ENCODE measurements at places on chromosomes 5 and 9.

DNA sequence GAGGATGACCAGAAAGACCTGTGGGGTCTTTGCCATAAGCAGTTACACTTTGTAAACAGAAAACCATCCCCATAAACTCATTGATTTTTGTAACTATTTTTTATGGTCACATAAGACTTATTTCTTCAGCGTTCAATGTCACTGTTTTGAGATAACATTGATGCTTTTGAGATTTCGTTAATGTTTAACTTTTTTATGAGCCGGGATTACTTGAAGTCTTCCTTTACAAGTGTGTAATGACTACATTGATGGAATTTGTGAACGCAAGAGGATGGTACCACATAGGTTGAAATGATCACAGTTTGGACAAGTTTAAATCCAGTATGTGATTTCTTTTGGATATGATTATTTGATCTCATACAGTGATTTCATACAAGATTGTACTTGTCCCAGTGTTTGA, 1.8 kb downstream of the SLC12A2 start:
- no peak for DNase-seq

GRCh38 chr5:72510610-72511181, 3.5 kb upstream of the ZNF366 start:
- no peak for DNase-seq

DNA sequence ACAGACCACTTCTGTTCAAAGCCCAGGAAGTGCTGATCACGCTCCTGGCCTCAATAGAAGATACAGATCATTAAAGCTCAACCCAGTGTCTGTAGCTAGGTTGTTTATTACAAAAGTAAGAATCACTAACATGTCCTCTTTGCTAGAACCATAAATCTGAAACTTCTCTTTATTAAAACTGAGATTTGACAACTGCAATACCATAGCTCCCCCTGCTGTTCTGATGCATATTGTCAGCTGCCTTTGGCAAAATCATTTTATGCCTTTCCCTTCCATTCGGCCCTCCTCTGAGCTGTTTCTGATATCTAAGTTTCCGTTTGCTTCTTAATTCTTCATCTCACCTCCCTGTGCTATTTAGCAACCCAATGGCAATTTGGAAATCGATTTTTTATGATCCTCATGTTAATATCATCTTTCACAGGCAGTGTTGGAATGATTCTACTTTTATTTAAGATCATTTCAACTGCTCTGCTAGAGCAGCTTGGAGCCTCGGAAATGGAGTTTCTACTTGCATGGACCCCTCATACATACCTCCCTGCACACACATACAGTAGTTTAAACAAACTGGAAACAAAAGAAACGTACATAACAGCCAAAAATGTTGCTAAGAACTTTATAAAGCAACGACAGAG, 998.8 kb downstream of the MAT2B start:
- peak; percentile 2 for DNase-seq

GRCh38 chr5:21688655-21689054, 1164.5 kb downstream of the CDH12 start:
- no peak for DNase-seq

DNA sequence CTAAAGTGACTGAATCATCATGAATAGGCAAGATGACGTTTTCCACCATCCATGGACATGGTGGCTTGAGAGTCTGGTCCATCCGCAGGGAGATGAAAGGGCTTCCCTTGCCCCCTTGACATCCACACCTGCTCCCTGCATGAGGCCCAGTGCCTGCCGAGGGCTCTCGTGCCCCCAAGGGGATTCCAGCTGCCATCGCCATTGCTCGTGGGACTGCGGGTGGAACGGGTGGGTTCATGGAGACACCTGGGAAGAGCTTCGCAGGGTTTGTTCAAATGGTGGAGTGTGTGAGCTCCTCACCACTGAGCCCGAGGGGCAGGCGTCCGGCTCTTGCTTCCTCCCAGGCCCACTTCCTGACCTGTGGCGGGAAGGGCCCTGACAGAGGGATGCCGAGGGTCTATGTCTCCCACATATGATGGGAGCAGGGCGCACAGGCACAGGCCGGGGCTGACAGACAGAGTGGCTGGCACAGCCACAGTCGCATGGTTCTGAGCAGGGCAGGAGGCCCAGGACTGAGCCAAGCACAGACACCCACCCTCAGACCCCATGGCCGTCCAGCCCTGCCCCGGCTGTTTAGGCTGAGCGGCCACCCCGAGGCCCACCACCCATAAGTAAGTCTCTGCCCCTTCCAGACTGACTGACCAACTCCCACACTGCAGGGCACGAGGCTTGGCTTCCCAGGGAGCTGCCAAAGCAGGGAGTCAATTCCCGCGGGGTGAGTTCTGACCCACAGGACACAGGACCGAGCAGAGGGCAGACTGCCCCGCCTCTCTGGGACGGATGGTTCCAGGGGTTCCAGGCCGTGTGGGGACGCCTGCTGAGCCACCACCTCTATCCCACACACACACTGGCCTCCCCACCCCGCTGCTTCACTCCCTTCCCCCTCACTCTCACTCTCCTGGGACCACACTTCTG, 70.0 kb upstream of the PPP1R26 start:
- DNase-seq, result no peak

- DNase-seq, result no peak
Measured at GRCh38 chr9:23746317-23746716, 79.7 kb downstream of the ELAVL2 start.

- DNase-seq, result no peak
Measured at GRCh38 chr5:107247427-107247826, 423.3 kb downstream of the EFNA5 start.
